ENCODE measurements at places on chromosomes 13 and 19.

GRCh38 chr13:80528733-80529132 lies 187.8 kb upstream of the SPRY2 start:
- H3K36me3 ChIP-seq = peaks cover 5% of the 10 kb centered on the region
- no peaks in the 10 kb centered on the region for H3K4me1 ChIP-seq
- H3K27ac ChIP-seq = no peak overlapping the region
- DNase-seq = no peak
- H3K4me3 ChIP-seq = no peak overlapping the region
- peaks cover 3% of the 10 kb centered on the region for H3K27me3 ChIP-seq

DNA sequence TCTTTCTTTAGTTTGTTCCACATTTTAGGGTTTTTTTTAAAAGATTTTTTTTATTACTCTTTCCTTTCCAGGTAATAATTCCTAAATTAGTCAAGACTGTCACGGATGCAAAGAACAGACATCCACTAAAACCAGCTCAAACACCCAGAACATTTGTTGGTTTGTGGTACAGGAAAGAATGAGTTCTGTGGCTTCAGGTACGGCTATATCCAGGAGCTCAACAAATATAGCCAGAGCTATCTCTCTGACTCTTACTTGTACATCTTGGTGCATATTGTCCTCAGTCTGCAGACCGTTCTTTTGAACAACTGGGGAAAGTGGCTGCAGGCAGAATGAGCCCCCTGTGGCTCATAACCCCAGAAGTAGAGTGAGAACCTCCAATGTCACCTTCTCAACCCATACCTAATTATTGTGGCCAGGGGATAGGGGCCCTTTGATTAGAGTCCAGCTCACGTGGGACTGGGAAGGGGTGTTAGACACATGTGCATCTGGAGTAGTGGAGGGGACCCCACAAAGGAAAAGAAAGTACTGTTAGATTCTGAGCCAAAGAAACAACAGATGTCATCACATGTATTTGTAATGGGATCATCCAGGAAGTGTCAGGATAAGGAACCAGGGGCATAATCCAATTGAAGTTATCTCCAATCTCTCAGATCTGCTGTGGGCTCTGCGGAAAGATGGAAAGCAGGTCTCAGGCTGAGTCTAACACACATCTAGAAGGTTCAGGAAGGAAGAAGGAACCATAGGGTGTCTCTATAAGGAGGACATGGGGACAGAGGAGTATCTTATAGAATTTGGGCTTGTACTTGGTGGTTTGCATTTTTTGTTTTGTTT lies 1.9 kb upstream of the ZNF358 start:
- H3K4me1 ChIP-seq = peaks cover 30% of the 10 kb centered on the region
- peak overlapping the region; percentile 50 for H3K4me3 ChIP-seq
- peaks cover 9% of the 10 kb centered on the region for H3K36me3 ChIP-seq
- no peak overlapping the region for H3K27ac ChIP-seq

GRCh38 chr13:111926501-111927180 lies 140.3 kb upstream of the SOX1 start:
- H3K27ac ChIP-seq = no peak overlapping the region
- H3K36me3 ChIP-seq = no peaks in the 10 kb centered on the region
- DNase-seq = no peak
- no peak overlapping the region for H3K4me3 ChIP-seq

DNA sequence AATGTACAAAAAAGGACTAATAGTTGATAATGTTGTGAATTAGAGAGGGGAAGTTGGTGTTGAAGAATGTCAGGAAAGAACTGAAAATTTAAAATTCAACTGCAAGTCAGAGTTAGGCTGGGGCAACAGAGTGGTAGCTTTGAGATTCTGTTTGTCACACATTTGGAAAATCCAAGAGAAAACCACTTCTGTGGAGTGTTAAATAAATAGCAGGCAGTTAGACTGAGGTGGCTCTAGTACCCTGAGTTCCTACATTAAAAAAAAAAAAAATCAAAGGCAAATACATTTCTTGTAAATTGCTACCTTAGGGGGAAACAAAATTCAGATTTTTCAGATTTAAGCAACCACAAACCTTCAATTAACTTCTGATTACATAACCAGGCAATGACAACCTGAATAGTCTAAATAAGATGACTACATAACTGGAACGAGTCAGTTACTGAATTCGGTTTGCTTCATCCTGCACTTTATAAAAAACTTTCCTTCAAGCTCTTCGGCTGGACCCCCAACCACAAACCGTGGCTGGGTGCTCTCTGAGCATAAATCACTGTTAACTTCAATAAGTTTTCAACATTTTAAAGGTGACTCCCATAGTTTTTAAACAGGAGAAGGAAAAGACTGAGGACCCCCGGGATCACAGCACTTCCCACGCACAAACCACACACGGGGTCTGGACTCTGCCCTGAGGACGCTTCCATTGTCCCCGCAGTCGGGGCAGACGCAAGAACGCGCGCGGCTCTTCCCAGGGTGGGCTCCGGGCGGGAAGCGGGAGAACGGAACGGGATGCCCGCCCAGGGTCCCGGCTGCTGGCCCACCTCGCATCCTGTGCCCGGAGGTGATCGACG lies 725 bp downstream of the ZNF682 start:
- H3K36me3 ChIP-seq = peaks cover 58% of the 10 kb centered on the region
- peaks cover 3% of the 10 kb centered on the region for H3K27me3 ChIP-seq
- peak overlapping the region; percentile 94 for H3K4me3 ChIP-seq
- H3K27ac ChIP-seq = peak overlapping the region; percentile 75

DNA sequence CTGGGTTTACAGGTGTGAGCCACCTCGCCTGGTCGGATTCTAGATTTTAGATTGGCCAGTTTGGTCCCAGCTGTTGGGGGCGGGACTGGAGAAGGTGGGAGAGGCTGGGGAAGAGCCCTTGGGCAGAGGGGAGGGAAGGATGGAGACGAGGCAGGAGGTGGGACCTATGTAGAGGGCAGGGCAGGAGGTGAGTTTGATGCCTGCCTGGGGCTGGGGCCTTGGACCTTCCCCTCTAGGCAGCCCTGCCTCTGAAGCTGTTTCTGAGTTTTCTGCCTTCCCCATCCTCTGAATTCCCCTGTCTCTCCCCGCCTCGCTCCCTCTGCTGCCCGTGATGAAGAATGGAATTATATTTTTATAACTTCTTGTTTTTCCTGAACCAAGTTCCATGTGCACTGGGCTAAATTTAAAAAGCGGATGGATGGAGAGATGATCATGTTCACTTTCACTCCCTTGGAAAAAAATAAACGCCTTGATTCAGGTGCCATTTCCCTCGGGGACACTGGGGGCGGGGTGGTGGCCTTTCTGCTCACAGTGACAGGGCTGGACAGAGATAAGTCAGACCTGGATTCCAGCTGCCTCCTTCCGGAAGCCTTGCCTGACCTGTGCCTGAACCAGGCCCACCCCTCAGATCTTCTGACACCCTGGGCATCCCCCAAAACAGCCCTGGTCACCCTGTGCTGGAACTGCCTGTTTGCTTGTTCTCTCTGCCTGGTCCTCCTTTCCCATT lies 16.5 kb upstream of the TNFAIP8L1 start:
- peaks cover 23% of the 10 kb centered on the region for H3K27me3 ChIP-seq
- H3K4me3 ChIP-seq = no peak overlapping the region
- peaks cover 54% of the 10 kb centered on the region for H3K4me1 ChIP-seq

DNA sequence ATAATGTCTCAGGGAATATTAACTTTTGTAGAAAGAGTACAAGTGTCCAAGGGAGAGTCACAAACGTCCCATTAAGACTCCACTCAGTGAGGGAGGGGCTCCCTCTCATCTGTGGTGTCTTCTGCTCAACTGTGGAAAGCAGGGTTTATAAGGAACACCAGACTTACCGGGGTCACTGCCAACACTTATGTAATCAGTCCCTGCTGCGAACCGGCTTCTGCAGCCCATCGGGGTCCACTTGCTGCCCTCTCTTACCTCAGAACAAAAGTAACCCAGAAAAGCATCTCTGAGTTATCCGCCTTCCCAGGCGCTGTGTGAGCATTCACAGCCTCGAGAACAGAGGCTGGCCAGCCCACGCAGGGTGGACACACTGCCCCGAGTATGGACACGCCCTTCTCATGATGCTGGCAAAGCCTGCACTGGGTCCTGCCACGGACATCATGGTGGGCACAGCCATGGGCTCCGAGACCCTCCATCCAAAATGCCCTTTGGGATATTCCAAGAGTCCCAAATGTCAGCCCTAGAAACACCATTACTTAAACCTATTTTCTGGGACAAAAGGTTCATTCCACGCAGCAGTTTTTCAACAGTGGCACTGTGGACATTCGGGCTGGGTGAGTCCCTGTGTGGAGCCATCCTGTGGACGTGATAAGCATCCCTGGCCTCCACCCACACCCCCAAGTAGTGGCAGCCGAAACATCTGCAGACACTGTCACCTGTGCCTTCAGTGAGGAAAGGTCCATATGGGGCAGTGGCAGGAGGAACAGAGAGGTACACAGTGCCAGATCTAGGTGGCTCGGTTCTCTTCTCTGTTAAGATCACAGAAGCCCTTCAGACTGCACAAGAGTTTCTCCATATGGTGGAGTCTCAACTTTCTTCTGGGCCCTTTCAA lies 63.9 kb downstream of the STK24 start:
- H3K36me3 ChIP-seq = peaks cover 51% of the 10 kb centered on the region
- no peak for DNase-seq
- no peak overlapping the region for H3K4me3 ChIP-seq
- H3K4me1 ChIP-seq = peaks cover 45% of the 10 kb centered on the region
- H3K27me3 ChIP-seq = no peaks in the 10 kb centered on the region

All from nephron progenitor cell (in vitro differentiated cells).